ENCODE measurements at places on chromosomes 4 and X.

DNA sequence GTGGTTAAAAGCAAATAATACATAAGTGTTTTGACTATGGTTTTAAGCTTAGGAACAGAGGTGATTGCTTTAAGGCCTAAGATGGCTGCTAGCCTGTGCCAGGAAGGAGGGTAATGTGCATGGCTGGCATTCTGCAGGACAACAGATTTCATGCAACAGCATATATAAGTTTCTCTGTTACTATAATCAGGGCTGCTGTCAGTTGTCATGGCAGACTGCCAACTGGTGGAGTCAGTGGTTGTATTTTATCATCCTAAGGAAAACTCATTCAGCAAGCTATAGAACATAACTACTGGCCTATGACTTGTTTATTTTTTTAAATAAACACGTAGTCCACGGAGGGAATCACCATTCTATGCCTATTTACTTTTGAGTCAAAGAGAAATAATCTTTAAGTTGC is 77.7 kb upstream of the DCAF8L1 start:
- no peak for DNase-seq

DNA sequence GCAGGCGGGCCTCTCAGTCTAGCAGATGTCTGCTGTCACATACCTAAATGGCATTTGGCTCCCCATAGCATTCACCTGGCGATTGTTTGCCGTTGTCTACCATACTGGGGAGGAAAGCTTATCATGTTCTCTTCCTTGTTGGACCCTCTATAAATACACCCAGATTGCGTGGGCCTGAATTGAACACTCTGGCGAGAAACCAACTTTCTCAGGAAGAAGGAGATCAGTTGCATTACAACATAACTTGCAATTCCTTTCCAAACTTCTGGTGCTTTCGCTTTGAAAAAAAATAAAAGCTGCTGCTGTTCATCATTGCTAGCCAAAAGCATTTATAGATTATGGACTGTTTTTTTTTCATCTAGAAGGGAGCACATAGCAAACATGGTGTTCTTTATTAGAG is 230.0 kb upstream of the GPC4 start:
- DNase-seq, result no peak

- no peak for DNase-seq
These were observed 31.5 kb upstream of the ZNF185 start for GRCh38 chrX:152866386-152866785.

- no peak for DNase-seq
These were observed 28.3 kb upstream of the DRP2 start for GRCh38 chrX:101191217-101191750.

DNA sequence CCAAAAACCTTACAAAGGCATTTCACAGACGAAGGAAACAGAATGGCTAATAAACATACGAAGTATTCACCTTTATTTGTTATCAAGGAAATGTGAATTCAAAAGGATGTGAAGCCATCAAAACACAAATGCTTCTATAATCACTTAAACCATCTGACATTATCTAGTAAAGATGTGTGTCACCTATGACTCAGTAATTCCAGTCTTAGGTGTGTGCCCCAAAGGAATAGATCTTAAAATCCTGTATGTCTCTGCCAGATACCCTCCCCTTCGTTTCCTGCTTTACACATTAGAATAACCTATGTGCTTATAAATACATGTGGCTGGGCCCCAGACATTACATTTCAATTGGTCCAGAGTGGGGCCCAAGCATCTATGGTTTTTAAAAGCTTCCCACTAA is 41.8 kb upstream of the CEP135 start:
- DNase-seq, result no peak

- no peak for DNase-seq
These were observed 22.4 kb upstream of the RBPJ start for GRCh38 chr4:26298198-26298947.

GRCh38 chr4:73609706-73610105 is 10.5 kb downstream of the RASSF6 start:
- DNase-seq, result no peak

DNA sequence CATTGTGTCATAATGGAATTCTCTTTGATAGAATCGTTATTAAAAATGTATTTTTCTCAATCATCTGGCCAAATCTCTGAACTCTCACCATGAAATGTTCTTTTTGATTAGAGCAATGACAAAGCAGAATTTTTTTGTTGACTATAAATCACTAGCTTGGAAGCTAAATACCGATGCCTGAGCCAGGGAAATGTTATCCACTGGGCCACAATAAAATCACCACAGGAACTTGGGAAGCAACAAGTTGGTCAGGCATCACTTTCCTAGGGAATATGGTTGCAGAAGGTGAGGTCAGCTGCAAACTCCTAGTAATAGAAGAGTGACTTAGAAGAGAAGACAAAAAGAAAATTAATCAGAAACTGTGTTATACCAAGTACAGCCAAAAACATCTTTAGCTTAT is 60.6 kb upstream of the CFAP47 start:
- no peak for DNase-seq

GRCh38 chrX:154607370-154607769 is 11.7 kb downstream of the CTAG1B start:
- DNase-seq, result no peak

- DNase-seq, result no peak
These were observed 81.6 kb downstream of the KDM6A start for GRCh38 chrX:44954562-44954961.

GRCh38 chr4:26731351-26732035 is 129.1 kb upstream of the STIM2 start:
- DNase-seq, result no peak

DNA sequence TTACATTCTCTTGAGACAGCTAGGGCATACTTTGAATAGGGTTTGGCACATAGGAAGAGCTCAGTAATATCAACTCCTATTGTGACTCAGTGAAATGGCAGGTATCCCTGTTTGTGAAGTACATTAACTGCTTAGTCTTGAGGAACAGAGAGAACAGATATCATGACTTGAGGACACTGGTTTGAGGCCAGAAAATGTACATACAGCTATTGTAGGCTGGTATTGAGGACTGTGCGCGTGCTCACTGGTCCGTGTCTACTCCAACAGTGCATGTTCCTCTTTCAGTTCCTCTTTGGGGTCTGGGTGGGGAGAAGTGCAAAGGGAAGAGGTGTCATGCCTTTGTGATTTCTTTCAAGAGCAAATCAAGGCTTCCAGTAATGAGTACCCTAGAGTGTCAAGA is 34.6 kb upstream of the TBC1D9 start:
- DNase-seq, result no peak

DNA sequence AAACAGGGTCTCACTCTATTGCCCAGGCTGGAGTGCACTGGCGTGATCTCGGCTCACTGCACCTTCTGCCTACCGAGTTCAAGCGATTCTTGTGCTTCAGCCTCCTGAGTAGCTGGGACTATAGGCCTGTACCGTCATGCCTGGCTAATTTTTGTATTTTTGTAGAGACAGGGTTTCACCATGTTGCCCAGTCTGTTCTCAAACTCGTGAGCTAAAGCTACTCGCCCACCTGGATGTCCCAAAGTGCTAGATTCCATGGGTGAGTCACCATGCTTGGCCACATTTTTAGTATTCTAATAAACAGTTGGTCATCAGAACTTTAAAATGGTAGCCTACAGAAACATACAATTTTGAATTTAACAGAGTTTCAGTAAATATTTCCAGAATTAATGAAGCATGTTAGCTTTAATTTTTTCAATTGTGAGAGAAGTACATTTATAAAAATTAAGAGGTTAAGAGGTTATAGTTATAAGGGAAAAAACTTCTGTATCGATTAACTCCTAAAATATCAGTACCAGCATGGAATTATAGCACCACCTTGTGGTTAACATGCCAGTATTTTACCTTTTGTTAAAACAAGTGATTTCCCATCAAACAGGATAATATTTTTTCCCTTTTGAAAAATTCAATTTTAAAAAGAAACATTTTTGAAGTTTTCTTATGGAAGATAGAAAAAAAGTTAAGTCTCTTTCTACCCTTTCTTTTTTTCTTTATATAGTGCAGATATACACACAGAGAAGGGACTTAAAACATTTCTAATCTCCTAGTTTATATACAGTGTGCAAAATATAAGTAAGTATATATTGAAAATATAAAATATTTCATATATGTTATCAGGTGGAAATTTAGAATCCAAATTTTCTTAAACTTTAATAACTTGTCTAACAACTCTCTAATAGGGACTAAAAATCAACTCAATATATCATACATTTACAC is 35.4 kb downstream of the CEP44 start:
- DNase-seq, result no peak

DNA sequence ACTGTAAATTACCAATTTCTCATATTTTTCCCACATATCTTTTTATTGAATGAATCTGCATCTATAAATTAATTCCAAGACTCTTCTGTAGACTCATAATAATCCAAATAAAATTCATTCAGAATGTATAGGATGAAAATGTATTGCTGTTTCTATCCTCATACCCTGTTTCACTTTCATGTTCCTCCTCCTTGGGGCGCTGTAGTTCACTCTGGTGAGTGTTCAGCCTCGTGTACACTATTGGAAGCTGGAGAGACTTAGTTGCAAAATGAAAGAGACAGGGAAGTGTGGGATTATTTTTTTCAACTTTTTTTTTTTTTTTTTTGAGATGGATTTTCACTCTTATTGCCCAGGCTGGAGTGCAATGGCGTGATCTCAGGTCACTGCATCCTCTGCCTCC is 296.1 kb downstream of the TLL1 start:
- no peak for DNase-seq

DNA sequence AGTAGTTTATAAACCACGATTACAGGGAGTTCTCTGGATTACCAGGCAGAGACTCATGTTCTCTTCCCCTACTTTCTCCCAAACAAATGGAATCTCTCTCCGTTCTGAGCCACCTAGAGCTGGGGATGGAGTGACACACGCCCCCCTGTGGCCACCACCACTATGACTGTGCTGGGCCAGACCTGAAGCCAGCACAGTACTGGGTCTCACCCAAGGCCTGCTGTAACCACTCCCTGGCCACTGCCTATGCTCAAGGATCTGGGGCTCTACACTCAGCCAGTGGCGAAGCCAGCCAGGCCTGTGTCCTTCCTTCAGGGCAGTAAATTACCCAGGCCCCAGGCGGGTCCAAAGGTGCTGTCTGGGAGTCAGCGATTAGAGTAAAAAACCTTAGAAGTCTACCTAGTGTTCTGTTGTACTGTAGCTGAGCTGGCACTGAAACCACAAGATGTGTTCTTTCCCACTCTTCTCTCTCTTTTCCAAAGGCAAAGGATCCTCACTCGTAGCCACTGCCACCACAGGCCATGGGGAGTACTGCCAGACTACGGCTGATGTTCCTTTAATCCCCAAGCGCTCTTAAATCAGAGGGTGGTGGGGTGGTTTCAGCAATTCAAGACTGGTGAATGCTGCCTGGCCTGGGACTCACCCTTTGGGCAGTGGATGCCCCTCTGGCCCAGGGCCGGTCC is 412.2 kb upstream of the ARX start:
- DNase-seq, result no peak

Measured in esophagus squamous epithelium (tissue), 5 donors.